Bronchial epithelial cell (primary cell): ENCODE measurements at places on chromosomes 13 and 19.

DNA sequence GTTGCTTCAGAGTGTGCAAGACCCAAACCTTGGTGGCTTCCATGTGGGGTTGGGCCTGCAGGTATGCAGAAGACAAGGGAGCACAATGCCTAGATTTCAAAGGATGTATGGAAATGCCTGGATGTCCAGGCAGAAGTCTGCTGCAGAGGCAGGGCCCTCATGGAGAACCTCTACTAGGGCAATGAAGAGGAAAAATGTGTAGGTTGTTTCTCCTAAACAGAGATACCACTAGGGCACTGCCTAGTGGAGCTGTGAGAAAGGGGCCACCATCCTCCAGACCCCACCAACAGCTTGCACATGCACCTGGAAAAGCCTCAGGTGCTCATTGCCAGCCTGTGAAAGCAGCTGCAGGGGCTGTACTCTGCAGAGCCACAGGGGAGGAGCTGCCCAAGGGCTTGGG lies 532.6 kb upstream of the GPC6 start:
- no peak for DNase-seq

DNA sequence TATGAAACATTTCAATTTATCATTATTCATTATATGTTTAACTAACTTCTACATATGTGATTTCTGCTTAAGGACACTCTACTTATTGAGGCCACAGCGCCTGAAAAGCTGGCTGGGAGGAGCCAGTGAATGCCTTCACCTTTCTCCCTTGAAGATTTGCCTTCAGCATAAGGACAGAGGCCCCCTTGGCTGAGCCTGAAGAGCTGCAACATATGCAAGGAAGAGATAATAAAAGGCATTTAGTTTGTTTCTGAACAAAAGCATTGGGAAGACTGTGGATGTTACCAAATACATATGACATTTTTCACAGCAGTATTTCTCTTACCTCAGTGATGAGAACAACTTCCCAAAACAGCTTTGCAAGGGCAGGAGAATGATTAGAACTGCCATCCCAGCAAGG lies 92.1 kb downstream of the ABCC4 start:
- DNase-seq: no peak

DNA sequence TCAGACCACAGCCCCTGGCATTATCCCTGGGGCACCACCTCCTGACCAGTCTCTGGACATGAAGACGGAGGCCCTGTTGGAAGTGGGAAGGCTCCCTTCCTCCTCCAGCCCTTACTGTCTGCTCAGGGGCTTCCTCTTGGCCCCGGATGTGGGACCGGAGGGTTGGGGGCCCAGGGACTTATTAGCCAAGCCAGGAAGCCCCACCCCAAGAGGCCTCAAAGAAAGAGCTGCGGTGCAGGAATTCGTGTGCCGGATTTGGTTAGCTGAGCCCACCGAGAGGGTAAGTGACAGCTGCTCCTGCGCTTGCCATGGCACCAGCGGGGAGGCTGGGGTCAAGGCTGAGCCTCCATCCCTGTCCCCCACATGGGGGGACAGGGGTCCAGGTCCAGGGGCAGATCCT lies at the start of gene RETN:
Gene RETN, plus strand, starts transcription at position 208 of the 400 bp plus-strand sequence. CDS start 278 bp downstream, outside the sequence.
- DNase-seq: no peak

DNA sequence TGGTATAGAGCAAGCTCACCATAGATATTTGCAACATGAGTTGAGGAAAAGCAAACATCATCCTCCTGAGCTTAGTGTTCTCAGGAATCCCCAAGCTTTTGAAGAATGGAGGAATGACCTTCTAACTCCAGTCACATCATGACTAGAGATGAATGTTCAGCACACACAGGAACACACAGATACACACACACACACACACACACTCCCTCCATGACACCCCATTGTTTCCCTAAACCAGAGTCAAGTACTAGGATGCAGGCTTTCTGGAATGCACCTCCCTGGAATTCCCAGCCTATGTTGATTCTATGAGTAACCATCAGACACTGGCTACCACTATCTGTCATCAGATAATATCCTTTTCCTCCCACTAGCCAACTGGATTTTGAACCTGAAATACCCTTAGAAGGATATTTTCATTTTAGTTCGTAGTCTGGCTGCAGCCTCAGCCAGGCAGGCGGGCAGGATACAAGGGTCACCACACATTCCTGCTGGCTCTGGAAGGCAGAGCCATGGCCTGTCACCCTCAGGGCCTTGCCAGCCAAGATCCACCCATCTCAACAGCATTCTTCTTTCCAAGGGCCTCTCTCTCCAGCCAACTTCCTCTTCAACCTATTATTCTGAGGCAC lies 162.4 kb downstream of the FOXO1 start:
- DNase-seq: peak; percentile 96

DNA sequence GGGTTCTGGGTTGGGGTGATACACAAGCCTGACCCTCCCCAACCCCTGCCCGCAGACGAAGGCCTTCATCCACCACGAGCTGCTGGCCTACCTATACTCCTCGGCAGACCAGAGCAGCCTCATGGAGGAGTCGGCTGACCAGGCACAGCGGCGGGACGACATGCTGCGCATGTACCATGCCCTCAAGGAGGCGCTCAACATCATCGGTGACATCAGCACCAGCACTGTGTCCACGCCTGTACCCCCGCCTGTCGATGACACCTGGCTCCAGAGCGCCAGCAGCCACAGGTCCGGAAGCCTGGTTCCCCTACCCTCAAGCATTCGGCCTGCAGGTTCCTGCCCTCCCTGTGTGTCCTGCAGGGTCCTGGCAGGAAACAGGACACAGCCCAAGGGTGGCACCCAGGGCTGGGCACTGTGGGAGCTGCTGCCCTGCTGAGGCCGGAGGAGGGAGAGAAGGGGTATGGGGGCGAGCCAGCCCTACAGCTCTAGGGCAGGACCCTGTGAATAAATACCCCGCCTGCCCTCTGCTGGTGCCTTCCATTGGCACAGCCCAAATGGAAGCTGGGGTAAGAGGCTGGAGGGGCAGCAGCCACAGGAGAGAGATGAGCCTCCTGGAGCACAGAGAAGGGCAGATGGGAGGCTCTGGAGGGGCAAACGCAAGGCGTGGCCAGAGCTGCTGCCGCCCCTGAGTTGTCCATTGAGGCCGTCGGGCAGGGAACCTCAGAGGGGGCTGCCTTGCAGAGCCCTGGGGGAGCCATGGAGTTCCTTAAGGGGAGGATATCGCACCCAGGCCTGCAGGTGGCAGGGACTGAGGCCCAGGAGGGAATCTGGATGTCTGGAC lies 6.8 kb downstream of the TMED1 start:
- no peak for DNase-seq

DNA sequence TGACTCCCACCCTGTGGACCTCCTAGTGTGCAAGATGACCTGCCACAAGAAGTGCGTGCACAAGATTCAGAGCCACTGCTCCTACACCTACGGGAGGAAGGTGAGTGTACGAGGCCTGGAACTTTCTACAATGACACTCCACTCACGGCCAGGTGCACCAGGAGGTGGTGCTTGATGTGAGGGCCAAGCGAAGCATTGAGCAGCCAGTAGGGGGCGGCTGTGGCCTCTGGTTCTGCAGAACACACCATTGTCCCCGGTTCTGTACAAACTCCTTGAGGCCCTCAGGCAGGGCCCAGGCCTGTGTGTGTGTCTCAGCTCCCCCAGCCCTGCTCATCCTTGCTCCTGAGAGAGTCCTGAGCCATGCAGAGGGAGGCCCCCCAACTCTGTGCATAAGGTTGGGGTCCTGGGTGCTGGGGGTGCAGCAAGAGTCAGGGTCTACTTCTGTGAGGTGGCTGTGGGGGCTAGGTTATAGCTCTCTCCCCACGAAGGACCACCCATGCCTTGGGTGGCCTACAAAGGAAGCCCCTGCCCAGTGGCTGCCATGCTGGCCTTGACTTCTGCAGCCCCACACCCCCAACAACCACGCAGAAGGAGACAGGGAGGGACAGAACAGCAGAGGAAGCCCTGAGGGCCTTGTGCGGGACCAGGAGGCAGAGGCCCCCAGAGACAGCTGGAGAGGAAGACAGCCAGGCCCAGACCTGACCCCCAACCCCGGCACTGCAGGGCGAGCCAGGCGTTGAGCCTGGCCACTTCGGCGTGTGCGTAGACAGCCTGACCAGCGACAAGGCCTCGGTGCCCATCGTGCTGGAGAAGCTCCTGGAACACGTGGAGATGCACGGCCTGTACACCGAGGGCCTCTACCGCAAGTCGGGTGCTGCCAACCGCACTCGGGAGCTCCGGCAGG lies 9.7 kb upstream of the USE1 start:
- peak; percentile 35 for DNase-seq

DNA sequence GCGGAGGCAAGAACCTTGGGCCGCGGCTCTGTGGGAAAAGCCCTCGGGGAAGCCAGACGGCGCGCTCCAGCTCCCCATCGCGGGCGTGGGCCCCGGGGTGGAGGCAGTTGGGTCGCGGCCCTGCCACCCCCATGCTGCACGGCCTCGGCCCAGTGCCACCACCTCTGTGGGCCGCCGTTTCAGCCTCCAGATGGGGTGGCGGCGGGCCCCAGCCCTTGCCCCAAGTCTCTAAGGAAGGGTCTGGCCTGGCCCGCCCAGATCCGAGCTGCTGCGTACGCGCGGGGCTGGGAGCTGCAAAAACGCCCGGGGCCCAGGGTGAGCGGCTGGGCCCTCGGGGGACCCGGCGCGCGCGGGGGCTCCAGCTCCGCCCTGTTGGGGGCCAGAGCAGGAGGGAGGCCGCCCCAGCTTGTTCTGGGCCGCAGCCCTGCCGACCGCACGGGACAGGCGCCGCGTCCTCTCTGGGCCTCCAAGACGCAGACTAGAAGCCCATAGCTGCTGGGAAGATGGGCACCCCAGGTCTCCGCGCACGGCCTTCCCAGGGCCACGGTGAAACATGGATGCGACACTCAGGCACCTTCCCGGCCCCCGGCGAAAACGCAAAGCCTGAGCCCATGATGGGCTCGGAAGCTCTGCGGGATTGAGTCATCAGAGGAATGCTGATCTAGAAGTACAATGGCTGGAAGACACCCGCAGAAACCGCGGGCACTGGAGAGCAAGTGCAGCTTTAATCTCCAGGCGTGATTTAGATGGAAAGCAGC lies 110.1 kb downstream of the KCTD15 start:
- peak; percentile 54 for DNase-seq

GRCh38 chr13:114261328-114261965 lies 20.0 kb upstream of the UPF3A start:
- DNase-seq: no peak

GRCh38 chr13:53920916-53921315 lies 892.3 kb downstream of the OLFM4 start:
- DNase-seq: no peak

DNA sequence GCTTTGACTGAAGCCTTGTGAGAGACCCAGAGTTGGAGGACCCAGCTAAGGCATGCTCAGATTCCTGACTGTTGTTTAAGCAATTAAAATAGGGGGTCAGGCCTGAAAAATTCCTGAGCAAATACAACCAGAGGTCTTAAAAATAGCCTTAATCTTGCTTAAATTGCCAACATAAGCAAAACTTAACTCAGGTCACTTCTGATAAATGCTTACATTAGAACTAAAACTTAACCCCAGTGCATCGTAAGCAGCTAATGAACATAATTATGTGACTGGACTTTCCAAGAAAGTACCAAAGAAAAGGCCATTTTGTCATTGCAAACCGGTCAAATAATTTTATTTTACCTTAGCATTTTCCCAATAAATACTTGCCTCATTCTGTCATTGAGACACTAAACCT lies 294.5 kb downstream of the ENOX1 start:
- DNase-seq: no peak

- DNase-seq: no peak
These were observed 1.5 kb downstream of the MAST3 start for GRCh38 chr19:18098891-18099622.

- no peak for DNase-seq
These were observed 428.1 kb upstream of the DACH1 start for GRCh38 chr13:72295153-72295552.

- DNase-seq: no peak
These were observed 95.1 kb downstream of the ATP8A2 start for GRCh38 chr13:25466880-25467279.

- no peak for DNase-seq
These were observed 25.6 kb upstream of the ZNF91 start for GRCh38 chr19:23420824-23421223.

- peak; percentile 69 for DNase-seq
These were observed at the start of gene ARRDC2 for GRCh38 chr19:18007917-18008673. ARRDC2 (plus strand) TSS chr19:18008170; CDS start chr19:18008311, 141 bp downstream.
